ENCODE measurements at places on chromosomes 2 and 18.

DNA sequence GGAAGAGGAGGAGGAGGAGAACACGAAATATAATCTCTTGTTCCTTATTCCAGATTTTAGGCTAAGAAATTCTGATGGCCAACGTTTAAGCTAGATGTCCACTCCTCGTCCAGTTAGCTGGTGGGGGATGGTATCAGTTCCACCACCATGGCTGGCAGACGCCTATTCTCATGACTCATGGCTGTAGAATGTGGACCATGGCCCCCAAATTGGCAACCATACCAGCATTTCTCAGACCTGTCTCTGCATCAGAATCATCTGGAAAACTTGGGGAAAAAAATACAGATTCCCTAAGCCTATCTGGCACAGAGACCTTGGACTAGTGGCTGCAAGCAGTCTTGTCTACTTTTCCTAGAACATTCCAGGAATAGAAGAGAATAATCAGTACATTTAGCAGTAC, 267.7 kb upstream of the SIX2 start:
- DNase-seq = no peak

DNA sequence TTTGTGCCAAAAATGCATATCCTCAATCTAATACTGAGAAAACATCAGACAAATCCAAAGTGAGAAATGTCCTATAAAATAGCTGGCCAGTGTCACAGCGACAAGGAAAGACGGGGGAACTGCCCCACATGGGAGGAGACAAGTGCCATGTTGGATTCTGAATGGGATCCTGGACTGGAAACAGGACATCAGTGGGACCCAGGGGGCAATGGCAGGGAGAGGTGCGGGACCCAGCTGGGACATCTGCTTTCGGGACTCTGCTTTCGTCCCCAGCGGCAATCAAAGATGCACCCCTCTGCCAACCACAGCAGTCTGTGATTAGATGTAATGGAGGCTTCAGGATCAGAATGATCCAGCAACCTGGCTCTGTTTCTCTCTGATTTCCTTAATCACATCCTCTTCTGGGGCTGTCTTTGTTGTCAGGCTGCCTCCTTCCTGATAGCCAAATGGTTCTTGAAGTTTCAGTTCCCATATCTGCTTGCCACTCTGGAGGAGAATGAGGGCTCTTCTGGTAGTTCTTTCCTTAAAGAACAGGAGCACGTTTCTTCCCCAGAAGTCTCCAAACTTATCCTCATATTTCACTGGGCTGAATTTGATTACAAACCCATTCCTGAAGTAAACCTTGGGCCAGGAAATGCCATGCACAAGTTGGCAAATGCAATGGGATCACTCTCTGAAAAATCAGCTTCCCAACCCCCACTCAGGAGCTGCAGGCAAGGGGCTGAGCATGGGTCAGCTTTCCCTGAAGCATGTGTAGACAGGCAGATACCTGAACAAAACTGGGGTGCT, 13.6 kb upstream of the PROC start:
- DNase-seq = no peak

GRCh38 chr2:69055688-69056470, 42.9 kb downstream of the ANTXR1 start:
- no peak for DNase-seq

DNA sequence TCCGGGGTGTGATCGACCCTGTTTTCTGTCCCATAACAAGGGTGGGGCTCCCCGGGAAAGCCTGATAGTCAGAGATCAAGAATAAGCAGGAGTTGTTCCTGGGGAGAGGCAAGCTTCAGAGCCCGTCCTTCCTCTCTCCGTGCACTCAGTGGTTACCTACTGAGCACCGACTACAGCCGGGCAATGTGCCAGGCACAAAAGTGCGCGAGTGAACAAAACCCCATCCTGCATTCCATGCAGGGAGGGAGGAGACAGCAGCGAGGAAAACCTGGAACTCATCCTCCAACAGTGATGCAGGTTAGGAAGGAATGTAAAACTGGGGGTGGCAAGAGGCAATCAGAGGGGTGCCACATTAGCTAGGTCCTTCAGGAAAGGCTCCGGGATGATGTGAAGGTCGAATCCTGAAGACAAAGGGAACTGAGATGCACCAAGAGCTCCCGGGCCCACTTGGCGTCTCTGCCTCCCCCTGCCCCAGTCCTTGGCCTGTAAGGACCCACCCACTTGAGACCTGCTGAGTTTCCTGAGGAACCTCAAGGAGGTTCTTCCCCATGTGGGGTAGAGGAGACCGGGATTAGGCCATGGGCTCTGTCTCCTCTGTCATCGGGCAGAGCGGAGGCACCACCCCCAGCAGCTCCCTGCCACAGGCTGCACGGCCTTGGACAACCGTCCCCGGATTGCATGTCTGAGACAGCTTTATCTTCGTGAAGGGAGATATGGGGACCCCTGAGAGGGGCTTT, 198.2 kb downstream of the NDUFA10 start:
- no peak for DNase-seq

GRCh38 chr18:54515149-54515548, 75.9 kb upstream of the DYNAP start:
- DNase-seq = no peak

DNA sequence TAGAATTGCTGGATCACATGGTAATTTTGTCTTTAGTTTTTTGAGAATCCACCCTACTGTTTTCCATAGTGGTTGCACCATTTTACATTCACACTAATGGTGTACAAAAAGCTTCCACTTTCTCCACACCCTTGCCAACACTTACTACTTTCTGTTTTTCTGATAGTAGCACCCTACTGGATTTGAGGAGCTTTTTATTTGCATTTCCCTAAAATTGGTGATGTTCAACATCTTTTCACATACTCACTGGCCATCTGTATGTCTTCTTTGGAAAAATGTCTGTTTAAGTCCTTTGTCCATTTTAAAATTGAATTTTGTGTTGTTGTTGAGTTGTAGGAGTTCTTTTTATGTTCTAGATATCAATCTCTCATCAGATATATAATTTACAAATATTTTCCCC, 3.5 kb downstream of the POLR1A start:
- no peak for DNase-seq

DNA sequence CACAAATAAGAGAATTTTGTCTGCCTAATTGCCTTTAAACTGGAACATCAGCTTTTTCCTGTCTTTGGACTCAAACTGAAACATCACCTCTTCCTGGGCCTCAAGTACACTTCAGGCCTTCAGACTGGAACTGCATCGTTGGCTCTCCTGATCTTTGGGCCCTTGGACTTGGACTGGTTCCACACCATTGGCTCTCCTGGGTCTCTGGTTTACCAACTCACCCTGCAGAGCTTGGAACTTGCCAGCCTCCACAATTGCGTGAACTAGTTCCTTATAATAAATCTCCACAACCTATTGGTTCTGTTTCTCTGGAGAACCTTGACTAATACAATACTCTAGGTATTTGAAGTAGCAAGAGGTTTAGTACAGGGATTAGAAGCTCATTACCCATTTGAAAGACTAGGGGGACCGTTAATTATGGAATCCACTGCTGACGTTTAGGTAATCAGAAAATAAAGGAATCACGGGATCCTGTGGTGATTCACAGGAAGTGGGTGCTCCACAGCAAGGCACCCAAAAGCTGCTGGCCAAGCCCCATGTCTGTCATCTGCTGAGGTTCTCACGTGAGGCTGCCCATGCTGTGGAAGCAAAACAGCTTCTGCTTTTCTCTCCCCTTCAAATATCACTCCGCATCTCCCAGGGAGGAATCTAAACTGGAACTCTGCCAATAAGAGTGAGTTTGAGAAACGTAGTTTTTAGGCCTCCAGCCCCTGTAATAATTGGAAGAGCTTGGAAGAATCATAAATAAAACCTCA, 20.0 kb upstream of the SGPP2 start:
- no peak for DNase-seq

- DNase-seq = no peak
Measured at GRCh38 chr18:8117006-8117371, 492.2 kb upstream of the RAB12 start.

- no peak for DNase-seq
Measured at GRCh38 chr2:126838716-126838985, 60.0 kb upstream of the TEX51 start.

DNA sequence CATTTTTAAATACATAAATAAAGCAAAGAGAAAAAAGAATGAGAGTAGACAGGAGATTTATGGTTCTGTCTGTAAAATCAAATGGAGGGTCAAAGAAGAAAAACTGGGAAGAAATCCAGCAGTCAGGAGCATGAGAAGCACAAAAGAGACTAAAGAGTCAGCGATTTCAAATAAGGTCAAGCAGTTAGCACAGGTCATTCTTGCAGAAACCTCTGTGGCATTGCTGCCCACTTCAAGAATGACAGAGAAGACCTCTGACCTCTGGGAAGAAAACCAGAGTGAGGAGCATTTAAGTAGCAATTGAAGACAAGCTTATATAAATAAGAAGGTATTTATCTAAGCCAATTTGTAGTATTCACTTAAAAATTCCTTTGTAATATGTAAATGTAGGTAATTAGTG, 172.0 kb upstream of the SPOPL start:
- no peak for DNase-seq

DNA sequence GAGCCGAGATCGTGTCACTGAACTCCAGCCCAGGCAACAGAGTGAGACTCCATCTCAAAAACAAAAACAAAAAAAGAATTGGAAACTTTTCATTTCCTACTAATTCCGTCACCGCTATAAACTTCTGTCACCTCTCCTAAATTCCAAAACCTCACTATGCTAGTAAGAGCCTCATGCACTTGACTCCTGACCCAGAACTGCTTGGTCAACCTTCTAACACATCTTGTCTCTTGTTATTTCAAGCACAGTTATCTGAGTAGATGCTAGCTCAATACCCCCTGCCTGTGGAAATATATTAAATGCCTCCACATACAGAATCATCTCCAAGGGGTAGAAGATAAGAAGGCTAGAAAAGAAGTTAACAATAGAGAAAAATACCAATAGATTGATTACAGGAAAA, 703.3 kb downstream of the NRXN1 start:
- no peak for DNase-seq

DNA sequence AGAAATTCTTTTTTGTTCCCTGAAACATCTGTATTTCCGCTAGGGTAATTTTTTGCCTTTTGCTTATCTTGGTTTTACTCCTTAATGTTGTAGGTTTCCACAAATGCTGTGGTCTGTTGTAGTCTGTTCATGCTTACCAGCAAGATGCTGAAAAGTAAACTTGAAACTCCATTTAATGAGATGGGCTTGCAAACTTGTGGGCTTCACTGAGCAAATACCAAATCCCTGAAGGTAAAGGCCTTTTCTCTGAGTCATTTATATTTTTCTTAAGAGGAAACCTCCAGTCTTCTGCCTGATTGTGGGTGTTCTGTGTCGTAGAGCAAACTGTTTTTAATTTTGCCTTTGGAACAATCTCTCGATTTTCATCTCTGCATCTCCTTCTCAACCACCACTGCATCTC, 9.3 kb downstream of the SP140 start:
- no peak for DNase-seq

GRCh38 chr2:121099329-121100290, 185.4 kb downstream of the TFCP2L1 start:
- no peak for DNase-seq

GRCh38 chr2:239098288-239098970, 250.5 kb downstream of the TWIST2 start:
- DNase-seq = no peak

DNA sequence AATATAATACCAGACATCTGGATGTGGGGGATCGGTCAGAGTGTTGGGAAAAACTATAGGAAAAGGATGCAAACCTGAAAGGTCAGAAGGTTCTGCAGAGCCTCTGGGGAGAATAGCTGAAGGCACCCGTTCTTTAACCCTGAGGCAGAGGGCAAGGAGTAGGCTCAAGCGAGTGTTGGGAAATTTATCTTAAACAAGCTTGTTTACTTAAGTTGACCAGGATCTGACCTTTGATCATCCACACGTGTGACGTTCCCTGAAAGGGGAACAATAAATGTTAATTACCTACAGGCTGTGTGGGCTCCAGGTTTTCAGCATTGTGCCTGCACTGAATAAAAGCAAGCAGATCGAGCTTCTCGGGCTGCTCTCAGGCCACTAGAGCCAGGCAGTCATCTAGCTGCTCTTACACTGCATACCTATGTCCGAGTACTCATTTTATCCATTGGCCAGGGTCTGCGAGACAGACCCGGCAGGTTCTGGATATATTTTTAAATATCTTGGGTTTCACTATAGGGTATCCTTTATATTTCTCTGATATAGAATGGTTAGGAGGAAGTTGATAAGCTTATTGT, 400.6 kb upstream of the CHST9 start:
- no peak for DNase-seq

GRCh38 chr2:239934571-239935171, 90.5 kb downstream of the NDUFA10 start:
- DNase-seq = no peak

GRCh38 chr2:169925968-169926367, 98.7 kb downstream of the UBR3 start:
- DNase-seq = no peak

DNA sequence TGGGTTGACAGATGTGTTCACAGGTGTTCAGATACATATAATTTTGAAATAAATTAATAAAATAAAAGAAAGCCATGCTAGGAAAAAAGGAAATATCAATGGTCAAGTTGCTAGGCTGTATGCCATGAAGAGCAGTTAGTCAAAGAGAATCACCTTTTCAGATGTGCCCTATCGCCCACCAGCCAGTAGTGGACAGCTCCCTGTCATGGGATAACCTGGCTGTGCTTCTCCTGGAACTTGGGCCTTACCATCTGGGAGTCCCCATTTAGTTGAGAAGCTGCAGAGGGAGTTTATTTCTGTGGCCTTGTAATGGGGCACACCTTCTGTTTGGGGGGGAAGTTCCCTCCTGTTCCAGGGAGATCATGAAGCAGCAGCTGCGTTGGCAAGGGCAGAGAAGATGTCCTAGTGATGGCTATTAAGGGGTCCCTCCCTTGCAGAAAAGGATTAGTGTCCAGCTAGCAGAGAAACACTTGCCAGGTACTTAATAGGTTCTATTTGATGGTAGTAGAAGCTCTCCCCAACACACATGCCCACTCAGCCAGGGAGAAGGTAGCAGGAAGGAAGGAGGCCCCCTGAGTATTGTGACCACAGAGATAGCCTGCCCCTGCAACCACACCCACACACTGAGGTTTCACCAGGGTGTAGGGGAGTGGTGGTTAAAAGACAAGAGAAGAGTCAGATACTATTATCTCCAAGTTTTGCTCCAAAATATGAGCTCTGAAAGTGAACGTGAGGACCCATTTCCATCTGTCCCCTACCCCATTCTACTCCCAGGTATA, 117.7 kb downstream of the B3GNT2 start:
- no peak for DNase-seq

GRCh38 chr2:132463719-132464118, 47.1 kb downstream of the GPR39 start:
- DNase-seq = no peak

GRCh38 chr2:134905168-134905567, 13.5 kb upstream of the CCNT2 start:
- DNase-seq = no peak

- DNase-seq = no peak
Measured at GRCh38 chr18:71442731-71443141, 1101.4 kb downstream of the CBLN2 start.

GRCh38 chr2:30957591-30957990, 150.3 kb upstream of the CAPN13 start:
- no peak for DNase-seq

DNA sequence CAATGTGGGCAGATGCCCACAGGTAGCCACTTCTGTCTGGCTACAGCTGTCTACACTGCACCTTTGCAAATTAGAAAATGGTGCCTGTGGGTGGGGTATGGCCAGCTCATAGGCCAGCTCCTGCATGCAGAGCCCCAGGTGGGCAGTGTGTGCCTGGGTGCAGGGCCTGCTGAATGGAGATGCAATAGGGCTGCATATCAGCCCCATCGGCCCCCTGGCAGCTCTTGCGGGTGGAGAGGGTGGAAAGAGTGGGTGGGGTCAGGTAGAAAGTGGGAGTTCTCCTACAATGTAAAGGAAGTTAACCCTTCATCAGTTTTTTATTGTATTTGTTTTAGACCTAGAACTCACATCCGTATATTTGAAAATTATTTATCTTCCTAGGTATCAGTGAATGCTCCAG, 37.1 kb downstream of the FBLN7 start:
- no peak for DNase-seq

Measured in cortex of kidney (tissue), 1 donor.